ENCODE measurements at places on chromosomes 11 and 22.

GRCh38 chr11:7499081-7499480 lies 13.8 kb downstream of the OLFML1 start:
- DNase-seq, result no peak

GRCh38 chr11:116180806-116181600 lies 591.8 kb downstream of the BUD13 start:
- no peak for DNase-seq

DNA sequence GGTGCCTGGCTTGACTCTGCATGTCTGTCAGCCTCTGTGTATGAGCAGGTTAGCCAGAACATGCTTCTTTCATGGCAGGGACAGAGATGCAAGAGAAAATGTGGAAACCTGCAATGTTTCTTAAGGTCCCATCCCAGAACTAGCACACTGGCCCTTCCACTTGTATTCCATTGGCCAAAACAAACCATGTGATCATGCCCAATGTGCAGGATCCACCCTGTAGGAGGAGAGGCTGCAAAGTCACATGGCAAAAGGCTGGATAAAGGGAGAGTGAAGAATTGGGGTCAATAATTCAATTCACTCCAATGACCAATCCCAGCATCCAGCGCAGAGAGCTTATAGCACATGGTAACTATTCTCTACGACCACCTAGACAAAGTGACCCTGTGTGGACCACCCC lies 405.5 kb downstream of the MIAT start:
- no peak for DNase-seq

GRCh38 chr11:96180341-96180740 lies 162.7 kb downstream of the MAML2 start:
- DNase-seq, result no peak

GRCh38 chr11:33321422-33321821 lies 64.2 kb downstream of the HIPK3 start:
- no peak for DNase-seq

DNA sequence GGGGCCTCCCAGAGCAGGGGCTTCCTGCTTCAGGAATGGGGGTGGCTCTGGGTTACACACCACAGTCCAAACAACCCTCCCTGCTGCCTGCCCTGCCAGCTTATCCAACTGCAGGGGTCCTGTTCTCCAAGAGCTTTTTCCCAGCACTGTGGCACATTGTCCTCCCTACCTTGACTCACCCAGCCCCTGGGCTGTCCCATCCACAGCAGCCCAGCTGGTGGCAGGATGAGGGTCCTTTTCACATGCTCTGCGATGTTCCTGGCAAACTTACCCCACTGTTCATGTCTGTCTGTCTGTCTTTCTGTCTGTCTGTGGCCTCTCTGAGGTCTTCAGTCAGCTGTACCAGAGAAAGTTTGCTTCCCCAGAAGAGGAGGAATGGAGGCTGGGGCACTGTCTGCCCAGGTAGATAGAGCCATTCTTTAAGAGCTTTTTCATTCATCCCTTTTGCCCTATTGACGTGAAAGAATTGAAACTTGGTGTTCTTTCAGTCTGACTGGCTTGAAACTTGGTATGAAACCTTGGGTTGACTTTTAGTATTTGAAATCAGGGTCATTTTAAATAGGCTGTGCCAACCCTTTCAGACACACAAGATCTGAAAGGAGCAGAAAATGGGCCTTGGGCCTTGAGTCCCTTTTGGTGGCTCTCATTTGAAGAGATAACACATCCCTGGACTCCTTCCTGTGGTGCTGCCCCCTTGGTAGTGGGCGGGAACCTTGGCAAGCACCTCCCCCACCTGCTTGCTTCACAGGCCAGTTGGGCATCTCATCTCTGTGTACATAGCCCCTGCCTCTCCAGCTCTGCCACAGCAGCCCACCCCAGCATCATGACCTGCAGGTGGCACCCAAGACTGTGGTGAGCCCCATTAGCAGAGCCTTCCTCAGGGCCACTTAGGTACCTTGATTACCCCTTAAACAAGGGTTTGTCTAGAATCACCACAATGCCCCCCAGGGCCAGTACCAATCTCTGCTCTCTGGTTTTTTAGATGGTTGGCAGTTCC lies 74.6 kb upstream of the SUSD2 start:
- peak; percentile 21 for DNase-seq

DNA sequence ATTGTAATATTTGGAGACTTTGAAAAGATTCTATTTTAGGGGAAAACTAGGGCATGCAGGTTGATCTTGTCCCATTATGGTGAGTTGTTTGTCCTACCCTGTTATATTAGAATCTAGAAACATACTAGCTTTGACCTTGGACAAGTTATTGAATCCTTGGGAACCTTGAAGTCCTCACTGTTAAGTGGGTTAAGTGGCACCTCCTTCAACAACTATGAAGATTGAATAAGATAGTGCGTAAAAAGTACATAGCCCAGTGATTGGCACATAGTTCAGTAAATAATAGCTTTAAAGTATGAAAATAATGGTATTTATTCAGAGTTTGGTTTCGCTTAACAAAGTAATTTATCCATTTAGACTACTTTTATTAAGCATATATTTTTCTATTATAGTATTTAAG lies 51.6 kb downstream of the MTMR3 start:
- no peak for DNase-seq

DNA sequence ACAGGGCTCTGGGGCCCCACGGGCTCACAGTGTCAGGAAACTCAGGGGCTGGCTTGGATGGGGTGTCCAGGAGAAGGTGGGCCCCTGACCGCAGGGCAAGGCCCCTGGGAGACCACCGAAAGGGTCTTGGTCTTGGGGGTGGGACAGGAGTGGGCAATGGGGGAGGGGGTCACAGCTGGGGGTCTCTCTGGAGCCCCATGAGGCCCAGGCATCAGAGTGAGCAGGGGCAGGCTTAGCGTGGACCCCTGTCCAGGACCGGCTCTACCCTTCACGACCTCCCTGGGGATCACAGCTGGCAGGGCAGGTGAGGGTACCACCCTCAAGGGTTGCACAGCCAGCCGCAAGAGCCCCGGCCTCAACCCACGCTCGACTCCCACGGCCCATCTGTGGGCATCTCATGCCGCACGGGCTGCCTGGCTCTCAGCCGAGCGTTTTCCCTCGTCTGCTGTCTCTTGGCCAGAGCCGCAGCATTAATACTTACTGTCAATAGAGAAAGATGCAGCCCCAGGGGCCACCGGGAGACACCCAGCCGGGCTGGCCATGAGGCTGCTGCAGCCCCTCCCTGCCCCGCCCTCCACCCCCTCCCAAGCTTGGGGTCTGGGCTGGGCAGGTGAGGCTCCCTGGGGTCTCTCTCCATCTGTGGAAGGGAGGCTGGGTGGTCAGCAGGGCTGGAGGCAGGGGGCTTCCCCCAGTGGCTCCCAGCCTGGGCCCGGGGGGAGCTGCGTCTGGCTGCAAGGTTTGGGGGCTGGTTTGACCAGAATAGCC lies 662 bp downstream of the MUC5B start:
- DNase-seq, result no peak

DNA sequence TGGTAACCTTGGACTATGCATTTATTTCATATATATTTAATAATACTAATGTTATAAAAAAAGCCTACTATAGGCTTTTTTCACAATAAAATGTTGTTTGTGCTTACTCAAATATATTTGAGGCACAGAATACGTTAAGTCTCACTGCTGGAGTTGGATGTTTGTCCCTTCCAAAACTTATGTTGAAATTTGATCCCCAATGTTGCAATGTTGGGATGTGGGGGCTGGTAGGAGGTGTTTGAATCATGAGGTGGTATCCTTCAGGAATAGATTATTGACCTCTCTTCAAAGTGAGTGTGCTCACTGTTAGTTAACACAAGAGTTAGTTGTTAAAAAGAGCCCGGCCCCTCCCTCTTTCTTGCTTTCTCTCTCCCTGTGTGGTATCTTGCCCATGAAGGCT lies 1295.9 kb downstream of the JRKL start:
- no peak for DNase-seq

DNA sequence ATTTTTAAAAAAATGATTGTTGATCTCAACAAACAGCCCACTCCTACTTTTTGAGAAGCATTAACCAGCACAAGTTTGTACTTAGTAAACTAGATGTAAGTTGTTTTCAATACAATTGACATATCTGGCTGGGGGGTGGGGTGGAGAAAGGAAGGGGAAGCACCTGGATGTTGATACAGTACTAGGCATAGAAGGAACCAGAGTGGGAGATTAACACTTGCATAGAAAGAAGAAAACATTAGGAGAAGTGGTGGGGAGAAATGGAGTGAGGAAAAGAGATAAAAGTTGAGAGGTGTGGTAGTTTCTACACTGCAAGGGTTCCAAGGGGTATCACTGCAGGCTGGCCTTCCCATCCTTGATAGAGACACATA lies 10.6 kb upstream of the GAB2 start:
- no peak for DNase-seq

GRCh38 chr11:82895437-82896091 lies 4.7 kb downstream of the PRCP start:
- DNase-seq, result no peak

DNA sequence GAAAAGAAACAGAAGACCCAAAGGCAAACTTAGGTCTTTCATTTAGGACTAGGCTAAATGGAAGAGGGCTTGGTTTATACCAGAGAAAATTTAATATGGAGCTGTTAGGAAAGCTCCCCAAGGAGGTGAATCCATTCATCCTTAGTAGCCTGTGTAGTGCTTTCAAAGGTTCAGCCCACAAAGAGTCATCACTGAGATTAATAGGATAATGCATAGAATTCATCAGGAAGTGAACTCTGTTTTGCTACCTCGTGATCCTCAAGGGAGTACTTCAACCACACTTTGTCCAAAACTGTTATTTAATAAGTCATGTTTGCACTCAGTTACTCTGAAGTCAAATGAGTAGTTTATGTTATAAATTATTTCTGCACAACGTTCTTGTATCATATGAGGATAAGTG lies 43.3 kb upstream of the MMP7 start:
- no peak for DNase-seq

- peak; percentile 47 for DNase-seq
Measured at GRCh38 chr11:102831489-102832440, 11.6 kb downstream of the MMP3 start.
